ENCODE measurements at places on chromosomes 16 and 17.
A peak's percentile ranks its signal among the peaks of the same experiment; 100 is the strongest.

DNA sequence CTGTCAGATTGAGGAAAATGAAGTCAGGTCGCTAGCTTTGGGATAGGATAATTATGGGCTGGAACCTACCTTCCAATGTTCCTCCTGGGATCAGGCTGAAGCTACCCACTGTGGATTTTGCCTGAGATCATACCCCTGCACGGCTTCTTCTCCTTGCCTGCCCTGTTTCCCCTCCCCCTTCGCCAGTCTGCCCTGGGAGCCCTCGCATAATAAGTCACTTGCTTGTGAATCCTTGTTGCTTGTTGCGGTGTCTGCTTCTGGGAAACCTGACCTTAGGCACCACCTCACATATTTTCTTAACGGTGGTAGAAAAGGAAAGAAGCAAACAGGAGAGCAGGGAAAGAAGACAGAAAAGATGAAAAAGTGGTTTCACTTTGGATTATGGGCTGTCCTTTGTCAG lies 13.3 kb upstream of the PMP22 start:
- no peak for DNase-seq

DNA sequence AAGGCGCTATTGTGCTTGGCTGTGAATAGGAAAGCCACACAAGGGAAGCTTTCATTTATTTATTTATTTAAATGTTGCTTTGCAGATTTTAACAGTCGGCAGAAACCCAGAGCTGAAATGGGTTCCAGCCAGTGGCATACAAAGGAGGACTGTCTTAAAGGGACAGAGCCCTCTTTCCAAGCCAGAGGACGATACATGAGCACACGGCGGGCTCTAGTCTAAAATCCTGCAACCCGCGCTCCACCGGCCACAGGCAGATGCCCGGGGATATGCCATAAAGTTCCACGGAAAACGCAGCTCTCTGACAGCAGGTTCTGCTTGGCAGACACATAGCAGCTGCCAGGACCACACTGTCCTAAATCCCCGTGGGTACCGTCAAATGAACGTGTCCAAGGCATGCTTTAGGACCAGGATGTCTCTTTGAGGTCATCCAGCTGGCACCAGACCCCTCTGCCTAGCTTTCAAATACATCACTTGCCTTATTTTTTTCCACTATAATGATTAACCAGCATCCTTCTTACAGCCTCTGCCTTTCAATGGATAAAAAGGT lies 64.6 kb downstream of the CYTH1 start:
- DNase-seq = peak; percentile 42

GRCh38 chr17:16243801-16244567 lies 27.0 kb downstream of the PIGL start:
- no peak for DNase-seq

DNA sequence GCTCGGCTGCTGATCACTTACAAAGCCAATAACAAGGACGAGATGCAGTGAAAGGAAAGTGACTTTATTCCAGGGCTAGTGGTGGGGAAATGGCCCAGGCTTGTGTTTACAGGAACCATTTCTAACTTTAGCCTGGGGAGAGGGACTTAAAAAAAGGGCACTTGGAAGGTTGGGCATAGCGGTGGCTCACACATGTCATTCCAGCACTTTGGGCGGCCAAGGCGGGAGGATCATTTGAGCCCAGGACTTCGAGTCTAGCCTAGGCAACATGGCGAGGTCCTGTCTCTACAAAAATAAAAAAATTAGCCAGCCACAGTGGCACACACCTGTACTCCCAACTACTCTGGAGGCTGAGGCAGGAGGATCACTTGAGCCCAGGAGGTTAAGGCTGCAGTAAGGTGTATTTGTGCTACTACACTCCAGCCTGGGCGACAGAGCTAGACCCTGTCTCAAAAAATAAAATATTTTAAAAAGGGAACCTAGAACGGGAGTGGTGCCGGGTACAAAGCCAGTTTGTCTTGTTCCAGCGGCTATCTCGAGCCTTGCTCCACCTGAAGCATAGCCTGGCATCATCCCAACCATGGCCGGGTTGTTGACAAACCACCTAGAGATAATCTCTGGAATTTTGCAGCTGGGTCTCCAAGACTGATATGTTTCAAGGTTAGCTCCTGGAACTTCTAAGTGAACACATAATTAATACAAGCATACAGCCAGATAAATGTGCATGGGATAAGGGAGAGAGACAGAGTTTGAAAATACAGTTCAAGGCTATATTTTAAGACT lies 5.7 kb upstream of the TVP23A start:
- no peak for DNase-seq

DNA sequence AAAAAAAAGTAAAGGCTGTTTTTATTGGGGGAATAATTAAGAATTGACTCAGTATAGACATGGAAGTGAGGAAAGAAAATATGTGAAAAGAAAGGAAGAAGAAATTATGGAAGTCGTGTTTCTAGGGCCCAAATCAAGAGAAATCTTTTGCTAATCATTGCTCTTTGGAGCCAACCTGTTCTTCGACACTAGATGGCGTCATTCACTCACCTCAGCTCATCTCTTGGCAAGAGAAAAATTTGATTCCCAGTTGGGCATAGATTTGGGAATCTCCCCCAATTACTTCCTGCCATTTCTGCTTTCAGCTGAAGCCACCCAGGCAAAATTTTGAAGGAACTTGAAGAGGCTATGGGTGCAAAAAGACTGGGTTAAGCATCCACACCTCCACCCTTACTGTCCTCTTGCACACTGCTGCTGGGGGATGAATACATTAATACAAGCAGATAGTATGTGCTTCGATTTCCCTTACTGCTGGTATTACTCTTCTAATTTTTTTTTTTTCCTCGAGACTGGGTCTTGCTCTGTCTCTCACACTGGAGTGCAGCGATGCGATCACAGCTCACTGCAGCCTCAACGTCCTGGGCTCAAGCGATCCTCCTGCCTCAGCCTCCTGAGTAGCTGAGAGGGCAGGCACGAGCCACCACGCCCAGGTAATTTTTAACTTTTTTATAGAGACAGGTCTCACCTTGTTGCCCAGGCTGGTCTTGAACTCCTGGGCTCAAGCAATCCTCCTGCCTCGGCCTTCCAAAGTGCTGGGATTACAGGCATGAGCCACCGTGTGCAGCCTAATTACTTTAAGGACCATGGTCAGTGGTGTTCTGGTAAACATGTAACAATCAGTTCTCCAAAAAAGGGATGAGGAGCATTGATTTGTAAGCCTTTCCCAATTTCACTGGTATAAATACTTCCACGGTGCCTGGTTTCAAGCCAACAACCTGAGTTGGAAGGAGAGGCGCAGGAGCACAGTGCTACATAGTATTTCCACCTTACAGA lies 13.5 kb downstream of the PSMD7 start:
- peak; percentile 76 for DNase-seq

DNA sequence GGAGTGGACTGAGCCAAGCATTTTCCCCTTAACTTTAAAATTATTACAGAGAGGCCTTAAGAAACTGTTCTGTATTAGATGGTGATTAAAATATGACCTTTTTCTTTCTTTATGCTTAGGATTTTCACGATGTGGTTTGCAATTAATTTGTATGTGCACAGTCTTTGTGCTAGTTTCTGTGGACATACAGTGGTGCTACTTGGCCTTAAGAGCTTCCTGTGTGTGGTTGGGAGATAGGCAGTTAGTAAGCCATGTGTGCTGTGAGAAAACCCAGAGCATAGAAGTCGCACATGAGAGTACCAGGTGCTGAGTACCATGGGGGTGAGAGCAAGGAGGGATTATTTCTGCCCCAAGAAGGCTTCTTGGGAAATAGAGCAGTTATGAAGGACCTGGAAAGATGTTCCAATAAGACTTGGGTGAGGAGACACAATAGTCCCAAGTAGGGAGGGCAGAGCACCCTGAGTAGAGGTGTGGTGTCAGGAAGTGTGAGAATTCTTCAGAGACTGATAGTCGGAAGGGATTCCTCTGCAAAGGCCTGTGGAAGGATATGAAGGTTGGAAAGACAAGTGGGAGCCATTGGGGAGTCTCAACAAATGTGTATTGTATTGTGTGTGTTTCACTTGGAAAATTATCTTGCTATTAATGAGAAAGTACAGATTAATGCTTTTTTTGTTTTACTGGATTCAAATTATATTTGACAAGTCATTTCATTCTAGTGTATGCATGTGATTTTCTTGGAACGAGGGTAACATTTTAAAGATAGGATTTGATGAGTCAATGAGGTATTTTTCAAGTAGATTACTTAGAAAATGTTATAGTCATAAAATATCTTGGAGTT lies 239.9 kb downstream of the PRKCA start:
- DNase-seq = peak; percentile 85

- DNase-seq = no peak
Observed at GRCh38 chr17:57275071-57275764, 18.9 kb downstream of the MSI2 start.

- no peak for DNase-seq
Observed at GRCh38 chr17:14068542-14069250, 608 bp upstream of the COX10 start.

DNA sequence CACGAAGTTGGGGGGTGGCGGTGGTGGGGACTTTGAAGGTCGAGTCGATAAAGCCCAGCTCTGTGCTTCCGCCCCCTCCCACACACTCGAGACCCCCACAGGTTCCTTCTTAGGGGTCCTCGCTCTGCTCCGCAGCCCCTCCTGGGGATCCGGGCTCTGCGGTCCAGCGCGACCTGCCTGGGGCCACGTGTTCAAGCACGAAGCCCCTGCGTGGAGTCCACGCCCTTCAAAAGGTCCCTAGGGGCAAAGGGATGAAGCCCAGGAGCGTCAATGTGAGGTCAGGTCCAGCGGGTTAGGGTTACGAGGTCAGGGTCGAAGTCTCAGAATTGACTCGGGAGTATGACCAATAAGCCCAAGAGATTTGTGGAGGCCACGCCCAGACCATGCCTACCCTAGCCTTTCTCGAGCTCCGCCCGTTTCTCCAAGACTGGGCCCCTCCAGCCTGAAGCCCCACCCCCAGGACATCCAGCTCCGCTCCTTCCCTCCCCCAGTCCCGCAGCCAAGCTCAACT lies 786 bp upstream of the CACNA1G start:
- DNase-seq = peak; percentile 38

DNA sequence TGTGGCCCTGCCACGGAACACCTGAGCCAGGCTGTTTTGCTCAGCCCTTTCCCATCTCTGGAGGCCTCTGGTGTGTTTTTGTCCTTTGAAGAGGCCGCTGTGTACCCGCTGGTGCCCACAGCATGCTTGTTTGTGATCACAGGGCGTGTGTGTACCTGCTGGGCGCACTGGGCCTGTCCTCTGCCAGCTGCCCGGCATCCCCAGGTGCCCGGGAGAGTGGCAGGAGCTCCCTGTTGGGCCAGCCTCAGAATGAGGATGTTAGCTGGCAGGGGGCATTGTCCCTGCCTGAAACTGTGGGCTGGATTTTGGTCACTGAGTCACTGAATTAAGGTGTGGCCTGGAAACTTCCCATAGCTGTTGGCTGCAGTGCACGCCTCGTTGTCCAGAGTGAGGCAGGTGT lies 31.1 kb downstream of the BAIAP2 start:
- DNase-seq = no peak

DNA sequence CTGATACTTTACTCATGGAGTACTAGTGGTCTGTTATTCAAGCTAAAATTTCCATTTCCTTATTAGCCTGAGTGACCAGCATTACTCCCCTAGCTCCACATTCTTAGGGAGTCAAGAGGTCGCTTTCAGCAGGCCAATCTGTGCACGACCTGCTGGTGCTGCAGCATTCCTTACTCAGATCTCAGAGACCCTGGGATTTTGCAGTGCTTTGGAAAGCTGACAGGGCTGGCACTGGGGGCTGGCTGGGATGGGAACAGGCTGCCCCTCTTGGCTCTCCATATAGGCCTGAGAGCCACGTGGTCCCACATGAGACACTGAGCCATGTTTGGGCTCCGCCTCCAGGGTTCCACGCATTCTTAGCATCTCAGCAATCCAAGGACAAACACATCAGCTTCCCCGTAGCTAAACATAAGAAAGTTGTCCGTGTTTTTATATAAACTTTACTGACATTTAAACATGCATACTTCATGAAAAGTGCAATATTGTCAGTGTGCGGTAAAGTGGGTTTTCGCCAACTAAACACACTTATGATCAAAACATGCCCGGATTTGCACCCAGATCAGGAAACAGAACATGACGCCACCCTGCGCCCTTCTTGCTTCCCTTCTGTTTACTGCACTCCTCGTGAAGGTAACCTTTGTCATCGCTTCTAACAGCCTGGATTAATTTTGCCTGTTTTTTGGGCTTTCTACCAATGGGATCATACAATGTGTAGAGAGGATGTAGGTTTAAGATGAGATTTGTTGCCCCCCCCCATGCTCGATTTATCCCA lies 254.5 kb upstream of the CACNG5 start:
- DNase-seq = peak; percentile 80

DNA sequence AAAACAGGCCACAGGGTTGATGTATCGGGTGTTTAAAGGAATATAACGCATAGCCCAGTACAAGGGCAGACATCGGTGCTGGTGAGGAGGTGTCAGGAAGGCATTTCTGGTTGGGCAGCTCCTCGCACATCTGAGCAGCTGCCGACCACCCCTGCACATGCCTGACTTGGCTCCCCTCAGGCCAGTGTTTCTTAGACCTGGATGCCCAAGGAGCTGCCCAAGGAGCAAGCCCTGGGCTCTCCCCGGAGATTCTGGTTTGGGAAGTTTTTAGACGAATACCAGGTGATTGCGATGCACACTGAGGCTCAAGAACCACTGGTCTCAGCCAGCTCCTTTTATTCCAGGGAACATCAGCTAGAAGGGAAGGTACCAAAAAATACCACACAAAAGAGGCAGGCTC lies 11.6 kb downstream of the WIPI1 start:
- no peak for DNase-seq

GRCh38 chr17:16905593-16906191 lies 66.2 kb downstream of the TNFRSF13B start:
- DNase-seq = peak; percentile 93

DNA sequence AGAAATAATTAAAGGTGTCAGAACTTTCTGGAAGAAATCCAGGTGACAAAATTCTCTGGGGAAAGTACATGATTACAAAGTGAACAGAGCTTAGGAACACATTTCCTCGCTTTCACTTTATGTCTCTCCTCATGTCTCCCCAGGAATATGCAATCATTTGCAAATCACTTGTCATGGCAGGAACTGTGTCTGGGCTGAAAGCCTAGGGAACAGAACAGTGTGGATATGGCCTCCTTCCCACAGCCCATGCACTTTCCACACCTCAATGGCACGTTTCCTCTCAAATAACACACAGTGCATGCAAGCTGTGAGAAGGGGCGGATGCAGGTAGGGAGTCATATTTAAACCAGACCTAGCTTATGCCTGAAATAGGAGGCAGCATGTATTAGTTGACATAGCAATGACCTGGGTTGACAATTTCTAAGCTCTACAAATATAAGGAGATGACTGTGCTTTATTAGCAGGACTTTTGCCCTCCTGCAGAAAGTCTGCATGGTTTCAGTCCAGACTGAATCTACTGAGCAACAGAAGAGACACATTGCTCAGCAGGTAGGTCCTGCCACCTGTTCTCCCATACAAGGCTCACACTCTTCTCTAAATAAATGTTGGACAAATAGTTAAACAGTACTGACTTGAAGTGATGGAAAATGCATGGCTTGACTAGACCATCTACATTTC lies 236.0 kb upstream of the ELAC2 start:
- DNase-seq = no peak

- DNase-seq = no peak
Observed at GRCh38 chr16:87844809-87845208, 24.5 kb downstream of the SLC7A5 start.

GRCh38 chr17:42979511-42980273 lies at the start of gene PTGES3L:
TSS of gene PTGES3L (minus strand) at chr17:42980080. CDS start at chr17:42980053, 27 bp downstream.
- DNase-seq = peak; percentile 44

Measured in choroid plexus epithelial cell (primary cell).